Progenitor cell of endocrine pancreas (in vitro differentiated cells): ENCODE measurements at places on chromosomes 2 and 18.

GRCh38 chr2:28802975-28803429 is 7.6 kb upstream of the SPDYA start:
- DNase-seq = no peak

DNA sequence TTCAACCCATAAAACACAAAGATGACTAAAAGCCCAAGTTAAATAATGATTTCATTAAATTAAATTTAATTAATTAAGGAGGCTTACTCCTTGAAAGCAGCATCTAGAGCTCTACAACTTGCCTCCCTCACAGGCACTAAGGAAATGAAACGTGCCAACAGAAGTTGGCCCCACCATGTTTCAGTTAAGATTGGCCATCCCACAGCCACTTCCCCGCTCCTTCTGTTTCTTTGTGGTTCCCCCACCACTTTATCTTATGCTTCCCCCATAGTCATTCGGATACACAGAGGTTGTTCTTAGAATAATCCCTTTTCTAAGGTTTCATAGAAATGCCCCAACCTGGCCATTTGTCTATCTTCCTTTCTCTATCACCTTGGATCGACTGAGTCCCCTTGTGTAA is 101.6 kb upstream of the RIOK3 start:
- no peak for DNase-seq

DNA sequence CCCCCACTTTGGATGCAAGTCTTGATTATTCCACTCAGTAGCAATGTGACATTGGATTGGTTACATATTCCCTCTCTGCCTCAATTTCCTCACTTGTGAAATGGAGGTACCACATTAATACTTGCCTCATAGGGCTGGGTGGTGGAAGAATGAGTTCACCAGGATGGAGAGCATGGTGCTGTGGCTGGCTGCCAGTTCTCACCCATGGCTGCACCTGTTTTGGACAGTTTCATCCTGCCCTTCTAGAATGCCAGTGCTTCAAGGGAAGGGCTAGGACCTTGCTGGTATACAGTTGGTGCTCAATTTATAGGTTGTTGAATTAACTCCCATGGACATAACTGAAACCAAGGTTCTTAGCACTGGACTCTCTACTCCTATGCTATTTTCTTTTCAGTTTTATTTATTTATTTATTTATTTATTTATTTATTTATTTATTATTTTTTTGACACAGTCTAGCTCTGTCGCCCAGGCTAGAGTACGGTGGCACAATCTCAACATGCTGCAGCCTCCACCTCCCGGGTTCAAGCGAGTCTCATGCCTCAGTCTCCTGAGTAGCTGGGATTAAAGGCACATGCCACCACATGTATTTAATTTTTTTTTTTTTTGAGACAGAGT is 5.3 kb upstream of the SH3RF3 start:
- no peak for DNase-seq

- DNase-seq = no peak
These were observed 86.9 kb downstream of the ZCCHC2 start for GRCh38 chr18:62609764-62610163.

DNA sequence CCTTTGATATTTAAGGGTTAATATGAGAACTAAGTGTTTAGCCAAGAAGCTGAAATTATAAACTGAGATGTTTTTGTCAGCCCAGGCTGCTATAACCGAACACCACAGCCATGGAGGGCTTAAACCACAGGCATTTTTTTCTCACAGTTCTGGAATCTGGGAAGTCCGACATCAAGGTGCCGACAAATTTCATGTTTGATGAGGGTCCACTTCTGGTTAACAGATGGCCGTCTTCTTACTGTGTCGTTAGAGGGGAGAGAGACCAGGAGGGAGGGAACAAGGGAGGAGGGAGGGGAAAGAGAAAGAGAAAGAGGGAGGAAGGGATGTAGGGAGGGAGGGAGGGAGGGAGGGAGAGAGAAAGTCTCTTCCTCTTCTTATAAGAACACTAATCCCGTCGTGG is 6.5 kb upstream of the CNDP2 start:
- DNase-seq = no peak

DNA sequence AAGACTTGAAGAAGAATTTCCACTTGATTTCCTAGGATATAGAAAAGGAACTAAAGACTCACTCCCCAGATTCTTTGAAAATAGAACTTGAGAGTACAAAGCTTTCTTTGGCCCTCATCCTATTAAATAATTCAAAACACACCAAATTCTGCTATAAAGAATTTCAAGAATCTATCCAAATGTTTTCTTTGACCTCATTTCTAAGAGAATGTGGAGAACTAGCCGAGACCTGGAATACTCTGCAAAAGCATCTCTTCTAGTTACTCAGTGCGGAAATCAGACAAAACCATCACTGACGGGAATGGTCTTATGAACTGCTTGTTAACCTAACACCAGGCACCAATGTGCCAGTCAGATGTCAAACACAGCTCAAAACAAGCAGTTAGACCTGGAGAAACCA is 44.2 kb upstream of the ARL5A start:
- DNase-seq = no peak

DNA sequence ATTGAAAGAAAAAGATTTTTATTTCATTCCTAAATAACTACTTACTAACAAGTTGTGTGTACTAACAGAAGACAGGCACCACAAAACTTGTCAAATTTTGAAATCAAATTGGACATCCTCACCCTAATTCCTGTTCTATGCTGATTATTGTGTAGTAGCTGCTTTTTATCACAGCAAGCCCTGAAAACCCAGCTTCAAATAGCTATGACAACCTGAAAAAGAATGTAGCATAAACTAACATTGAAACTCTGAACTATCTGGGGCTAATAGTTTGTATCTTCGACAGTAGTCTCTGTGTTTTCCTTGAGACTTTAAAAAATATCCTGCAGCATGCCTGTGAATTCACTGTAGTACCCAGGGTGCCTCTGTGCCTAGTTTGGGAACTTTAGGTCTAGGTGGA is 122.6 kb downstream of the WDPCP start:
- DNase-seq = no peak

DNA sequence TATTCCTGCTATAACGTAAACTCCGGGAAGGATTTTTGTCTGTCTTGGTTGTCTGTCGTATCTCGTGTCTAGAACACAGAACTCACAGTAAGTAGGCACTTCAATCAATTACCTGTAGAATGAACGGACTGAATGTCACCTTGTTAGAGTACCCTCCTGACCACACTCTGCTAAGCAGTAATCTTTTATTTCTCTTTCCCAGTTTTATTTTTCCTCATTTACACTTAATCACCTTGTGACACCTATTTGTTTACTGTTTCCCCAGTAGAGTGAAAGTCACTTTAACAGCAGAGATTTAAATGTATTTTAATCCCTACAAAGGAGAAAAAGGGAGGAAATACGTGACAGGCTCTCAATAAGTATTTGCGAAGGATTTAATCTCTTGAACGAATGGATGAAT is 514 bp upstream of the EPB41L5 start:
- DNase-seq = no peak

GRCh38 chr2:16281451-16282335 is 341.3 kb downstream of the MYCN start:
- DNase-seq = no peak

GRCh38 chr2:108943751-108944150 is 45.3 kb downstream of the EDAR start:
- DNase-seq = no peak

- no peak for DNase-seq
These were observed 14.3 kb downstream of the HTR2B start for GRCh38 chr2:231110551-231110950.

GRCh38 chr2:133485868-133486267 is 82.4 kb downstream of the NCKAP5 start:
- DNase-seq = no peak

DNA sequence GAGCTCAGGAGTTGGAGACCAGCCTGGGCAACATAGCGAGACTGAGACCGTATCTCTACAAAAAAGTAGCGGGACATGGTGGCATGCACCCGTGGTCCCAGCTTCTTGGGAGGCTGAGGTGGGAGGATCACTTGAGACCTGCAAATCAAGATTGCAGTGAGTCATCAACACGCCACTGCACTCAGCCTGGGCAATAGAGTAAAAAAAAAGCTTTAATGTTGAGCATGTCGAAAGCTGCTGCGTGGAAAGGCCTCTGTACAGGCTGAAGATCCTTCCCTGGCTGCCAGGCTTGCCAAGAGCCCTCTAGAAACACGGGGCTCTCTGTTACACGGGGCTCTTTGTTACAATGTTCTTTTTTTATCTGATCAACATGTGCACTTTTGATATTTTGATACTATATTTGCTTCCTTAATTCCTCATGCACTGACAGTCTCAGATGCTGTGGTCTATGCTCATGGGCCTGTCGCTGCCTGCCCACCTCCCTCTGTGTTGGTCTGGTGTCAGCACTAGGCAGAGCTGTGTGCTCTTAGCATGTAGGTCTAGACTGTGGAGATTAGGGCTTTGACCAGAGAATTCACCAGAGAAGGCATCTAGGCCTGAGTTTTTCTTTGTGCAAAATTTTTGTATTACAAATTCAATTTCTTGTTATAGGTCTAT is 18.7 kb downstream of the CLK1 start:
- DNase-seq = no peak

GRCh38 chr2:54262015-54262765 is 6.2 kb upstream of the TSPYL6 start:
- DNase-seq = no peak

- DNase-seq = no peak
These were observed 20.5 kb downstream of the NEDD4L start for GRCh38 chr18:58064406-58064998.

DNA sequence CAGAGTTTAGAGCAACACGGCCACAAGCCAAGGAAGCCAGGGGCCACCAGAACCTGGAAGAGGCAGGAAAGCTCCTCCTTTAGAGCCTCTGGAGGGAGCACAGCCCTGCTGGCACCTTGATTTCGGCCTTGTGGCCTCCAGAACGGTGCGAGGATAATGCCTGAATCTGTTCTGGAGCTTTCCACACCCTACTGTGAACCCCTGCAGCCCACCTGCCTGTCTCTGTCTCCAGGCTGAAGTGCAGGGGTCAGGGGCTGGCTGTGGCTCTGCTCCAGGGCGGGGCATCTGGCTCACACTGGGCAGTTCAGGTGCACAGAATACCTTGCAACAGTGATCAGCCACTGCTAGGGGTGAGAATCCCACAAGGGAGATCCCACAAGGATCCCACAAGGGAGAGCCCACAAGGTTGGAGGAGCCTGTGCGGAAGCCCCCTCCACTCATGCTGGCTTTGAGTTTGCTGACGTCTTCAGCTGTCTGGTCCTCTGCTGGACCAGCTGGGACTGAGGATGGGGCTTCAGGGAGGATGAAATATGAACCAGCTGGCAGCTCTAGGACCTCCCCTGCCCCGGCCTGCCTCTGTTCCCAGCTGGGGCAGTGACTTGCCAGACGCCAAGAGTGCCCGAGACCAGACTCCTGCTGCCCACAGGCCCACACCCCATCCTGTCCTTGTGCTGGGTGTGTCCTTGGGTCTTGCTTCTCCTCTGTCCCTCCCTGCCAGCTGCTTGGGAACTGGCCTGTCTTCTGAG is 56.4 kb upstream of the OTOS start:
- no peak for DNase-seq

- DNase-seq = no peak
These were observed 62.4 kb downstream of the TXNL1 start for GRCh38 chr18:56575819-56576663.

GRCh38 chr2:9463698-9464034 is 10.7 kb upstream of the IAH1 start:
- DNase-seq = no peak

- DNase-seq = no peak
These were observed 5.9 kb downstream of the TRIB2 start for GRCh38 chr2:12722447-12723316.

DNA sequence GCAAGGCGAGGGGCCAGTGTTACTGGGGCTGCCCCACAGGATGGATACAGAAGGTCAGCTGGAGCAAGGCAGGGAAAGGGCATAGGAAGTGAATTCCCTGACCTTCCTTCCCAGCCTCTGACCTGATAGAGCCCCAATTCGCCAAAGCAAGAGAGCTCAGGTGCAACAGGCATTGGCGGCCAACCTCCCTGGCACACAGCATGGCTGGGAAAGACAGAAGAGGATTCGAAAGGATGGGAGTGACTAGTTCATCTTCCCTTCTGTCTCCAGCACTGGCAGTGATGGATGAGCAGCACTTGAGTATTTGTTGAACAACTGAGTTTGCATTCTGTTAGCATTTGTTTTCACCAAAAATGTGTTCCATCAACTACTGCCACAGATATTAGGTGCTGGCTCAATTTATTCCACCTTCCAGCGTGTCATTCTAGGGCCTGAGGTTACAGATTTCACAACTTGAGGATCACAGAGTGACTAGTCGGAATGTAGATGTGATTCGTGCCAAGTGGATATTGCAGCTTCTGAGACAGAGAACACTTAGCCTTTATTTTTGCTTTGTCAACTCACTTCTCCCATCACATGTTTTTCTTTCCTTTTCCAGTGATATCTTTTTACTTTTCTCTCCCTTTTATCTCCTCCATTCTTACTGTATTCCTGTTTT is 6.2 kb downstream of the COPS8 start:
- no peak for DNase-seq

DNA sequence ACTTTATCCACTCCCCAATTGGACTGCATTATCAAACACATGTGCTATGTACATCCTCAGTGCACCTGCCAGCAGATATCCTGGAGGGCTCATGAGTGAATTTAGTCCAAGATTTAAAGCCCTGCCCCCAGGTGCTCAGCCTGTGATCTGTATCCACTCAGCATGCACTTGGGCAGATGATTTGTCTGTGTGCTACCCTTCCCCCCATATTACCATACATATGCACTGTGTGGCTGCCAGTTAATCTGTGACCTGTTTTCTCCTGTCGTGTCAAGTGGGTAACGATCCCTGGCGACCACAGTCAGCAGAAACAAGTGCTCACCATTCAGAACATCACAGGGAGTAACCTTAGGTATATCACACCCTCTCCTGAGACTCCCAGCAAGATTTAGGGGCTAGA is 10.2 kb downstream of the NAGK start:
- DNase-seq = no peak

DNA sequence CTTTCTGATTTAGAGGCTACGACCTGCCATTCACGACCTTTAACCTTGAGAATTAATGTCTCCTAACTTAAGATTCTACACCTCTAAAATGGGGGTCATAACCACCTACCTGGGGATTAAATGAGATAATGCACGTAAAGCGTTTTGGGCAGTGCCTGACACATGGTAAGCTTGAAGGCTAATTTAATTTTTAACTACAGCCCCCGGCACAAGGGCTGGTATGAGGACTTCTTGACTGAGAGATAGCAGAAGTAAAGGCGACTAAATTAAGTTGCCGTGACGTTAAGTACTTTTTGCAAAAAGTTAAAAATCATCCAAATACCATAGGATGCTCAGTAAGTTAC is 549 bp downstream of the MRPL35 start:
- no peak for DNase-seq

DNA sequence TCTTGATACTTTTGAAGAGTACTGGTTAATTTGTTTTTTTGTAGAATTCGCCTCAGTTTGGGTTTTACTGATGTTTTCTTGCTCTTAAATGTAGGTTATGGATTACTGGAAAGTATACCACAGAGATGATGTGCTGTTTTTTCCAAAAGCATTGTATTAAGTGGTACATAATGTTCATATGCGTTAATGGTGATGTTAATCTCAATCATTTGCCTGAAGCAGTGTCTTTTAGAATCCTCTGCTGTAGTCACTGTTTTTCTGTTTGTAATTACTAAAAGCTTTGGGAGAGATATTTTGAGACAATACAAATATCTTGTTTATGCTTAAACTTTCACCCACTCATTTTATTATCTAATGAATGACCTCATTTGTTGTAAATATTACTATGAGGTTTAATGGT is 163.4 kb upstream of the LRP1B start:
- DNase-seq = no peak
